ENCODE measurements at places on chromosomes 3 and 15.

- DNase-seq, result peak; percentile 53
Observed at GRCh38 chr3:12891985-12892839, 50.8 kb upstream of the RPL32 start.

- no peak for DNase-seq
Observed at GRCh38 chr3:46971742-46972141, 4.8 kb downstream of the CCDC12 start.

DNA sequence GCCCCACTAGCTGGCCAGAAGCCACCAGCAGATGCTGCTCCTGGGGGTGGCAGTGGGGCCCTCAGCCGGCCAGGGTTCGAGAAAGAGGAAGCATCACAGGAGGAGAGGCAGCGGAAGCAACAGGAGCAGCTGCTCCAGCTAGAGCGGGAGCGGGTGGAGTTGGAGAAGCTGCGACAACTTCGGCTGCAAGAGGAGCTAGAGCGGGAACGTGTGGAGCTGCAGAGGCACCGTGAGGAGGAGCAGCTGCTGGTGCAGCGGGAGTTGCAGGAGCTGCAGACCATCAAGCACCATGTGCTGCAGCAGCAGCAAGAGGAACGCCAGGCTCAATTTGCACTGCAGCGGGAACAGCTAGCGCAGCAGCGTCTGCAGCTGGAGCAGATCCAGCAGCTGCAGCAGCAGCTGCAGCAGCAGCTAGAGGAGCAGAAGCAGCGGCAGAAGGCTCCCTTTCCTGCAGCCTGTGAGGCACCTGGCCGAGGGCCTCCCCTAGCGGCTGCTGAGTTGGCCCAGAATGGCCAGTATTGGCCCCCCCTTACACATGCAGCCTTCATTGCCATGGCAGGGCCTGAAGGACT lies 17.5 kb upstream of the APEH start:
- DNase-seq, result no peak

GRCh38 chr3:41118461-41119390 lies 80.6 kb upstream of the CTNNB1 start:
- no peak for DNase-seq

- no peak for DNase-seq
Observed at GRCh38 chr3:61929617-61930016, 368.2 kb downstream of the PTPRG start.

- DNase-seq, result no peak
Observed at GRCh38 chr15:65305150-65305758, 777 bp downstream of the RNU5B-1 start.

GRCh38 chr3:121111914-121112612 lies 204.1 kb downstream of the STXBP5L start:
- no peak for DNase-seq

DNA sequence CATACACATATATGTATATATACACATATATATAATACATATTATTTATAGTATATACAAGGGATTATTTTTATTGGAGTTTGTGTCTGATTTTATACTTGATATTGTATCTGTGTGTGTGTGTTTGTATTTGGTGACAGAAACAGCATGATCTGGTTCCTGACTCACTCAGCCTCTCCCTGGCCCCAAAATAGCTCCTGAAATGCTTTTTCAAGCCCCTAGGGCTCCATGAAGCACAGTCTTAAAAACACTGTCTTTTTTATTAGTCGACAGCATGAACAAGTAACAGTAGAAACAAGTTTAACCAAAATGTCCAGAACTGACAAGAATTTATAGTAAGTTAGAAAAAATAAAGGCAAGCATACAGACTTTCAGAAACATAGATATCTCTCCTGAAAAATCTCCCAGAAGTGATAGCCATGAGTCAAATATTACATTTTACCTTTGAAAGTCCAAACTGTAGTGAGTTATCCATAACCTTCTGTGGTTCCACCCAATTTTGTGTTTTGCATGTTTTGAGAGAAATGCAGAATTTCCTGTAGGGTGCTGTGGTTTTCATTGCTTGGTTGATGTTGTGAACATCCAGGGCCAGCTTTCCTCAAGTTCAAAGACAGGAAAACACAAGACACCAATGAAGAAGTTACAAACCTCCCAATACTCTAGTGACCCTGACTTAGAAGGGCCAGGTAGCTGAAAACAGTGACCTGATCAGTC lies 98.5 kb upstream of the CCDC80 start:
- DNase-seq, result no peak

DNA sequence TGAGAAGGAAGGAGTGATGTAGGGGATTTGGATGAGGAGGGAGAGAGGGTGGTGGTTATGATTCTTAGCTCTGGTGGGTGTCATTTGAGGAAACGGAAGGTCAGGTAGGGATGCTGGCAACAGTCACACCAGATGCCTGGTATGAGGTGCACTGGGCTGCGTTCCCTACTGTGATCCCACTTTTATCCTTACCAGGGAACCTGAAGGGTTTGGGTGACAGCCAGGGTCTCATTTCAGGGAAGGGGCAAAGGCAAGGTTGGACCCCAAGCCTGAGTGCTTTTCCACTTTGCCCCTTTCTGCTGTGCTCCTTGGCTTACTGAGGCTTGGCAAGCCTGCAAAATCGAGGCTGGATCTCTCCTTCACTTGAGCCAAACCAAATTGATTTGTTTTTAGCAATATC lies 36.0 kb upstream of the SACM1L start:
- no peak for DNase-seq

DNA sequence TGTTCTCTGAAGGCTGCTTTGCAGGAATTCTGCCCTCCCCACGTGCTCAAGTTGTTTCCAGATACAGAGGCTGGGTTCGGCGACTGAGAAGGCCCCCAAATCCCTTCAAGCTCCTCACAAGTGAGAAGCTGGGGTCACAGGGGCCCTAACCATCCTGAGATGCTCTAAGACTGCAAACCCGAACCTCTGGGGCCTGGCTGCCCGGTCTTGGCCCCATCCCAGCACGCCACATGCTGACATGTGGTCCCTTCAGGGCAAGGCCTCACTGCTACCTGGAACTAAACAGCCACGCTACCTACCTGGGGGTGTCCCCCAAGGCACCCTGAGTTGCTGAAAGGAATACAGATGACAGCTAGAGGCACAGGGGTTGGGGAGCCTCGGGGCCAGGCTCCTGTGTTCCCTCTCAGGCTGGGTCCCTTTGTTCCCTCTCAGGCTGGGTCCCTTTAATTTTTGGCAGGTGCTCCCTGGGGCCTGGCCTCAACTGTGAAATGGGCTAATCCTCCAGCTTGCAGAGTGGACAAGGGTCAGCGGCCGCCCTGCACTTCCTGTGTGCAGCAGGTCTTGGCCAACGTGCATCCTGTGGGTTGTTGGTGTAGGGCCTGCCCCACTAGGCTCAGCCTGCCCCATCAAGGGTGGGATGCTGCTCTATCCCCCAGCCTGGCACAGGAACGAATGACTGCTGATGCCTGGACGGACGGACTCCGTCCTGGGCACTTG lies 32.5 kb downstream of the KLHL25 start:
- DNase-seq, result no peak

DNA sequence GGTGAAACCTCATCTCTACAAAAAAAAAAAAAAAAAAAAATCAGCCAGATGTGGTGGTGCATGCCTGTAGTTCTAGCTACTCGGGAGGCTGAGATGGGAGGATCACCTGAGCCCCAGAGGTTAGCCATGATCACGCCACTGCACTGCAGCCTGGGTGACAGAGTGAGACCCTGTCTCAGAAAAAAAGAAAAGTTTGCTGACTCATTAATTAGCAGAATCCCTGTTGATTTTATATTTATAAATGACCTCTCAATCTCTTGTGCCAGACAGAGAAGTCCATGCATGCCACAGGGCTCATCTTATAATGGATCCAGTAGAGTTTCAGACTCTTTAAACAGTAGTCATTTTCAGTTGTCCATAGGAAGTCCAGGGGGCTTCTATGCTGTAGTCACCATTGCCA lies 32.9 kb downstream of the ABHD6 start:
- no peak for DNase-seq

DNA sequence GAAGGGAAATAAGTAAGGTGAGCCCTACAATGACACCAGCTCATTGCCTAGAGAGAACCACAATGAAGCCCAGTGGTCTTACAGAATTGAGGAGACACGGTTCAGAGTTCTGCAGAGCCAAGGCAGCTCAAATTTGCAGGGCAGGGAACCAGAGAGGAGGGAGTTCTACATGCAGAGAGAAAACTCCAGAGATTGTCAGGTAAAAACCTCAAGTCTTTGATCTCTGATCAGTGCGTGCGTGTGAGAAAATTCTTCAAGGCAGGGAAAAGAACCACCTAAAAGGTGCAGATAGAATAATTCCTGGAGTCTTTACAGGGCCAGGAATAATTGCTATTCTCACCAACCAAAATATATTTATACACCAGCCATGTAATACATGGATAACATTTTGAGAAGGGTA lies 88.0 kb upstream of the SNRK start:
- DNase-seq, result no peak
